Stimulated activated CD4-positive, alpha-beta T cell treated with anti-CD3 and anti-CD28 coated beads, Interleukin-1b, Interleukin-23, amount 100 ng/mL, for 1 hour (primary cell): ENCODE measurements at places on chromosomes 4 and X.

DNA sequence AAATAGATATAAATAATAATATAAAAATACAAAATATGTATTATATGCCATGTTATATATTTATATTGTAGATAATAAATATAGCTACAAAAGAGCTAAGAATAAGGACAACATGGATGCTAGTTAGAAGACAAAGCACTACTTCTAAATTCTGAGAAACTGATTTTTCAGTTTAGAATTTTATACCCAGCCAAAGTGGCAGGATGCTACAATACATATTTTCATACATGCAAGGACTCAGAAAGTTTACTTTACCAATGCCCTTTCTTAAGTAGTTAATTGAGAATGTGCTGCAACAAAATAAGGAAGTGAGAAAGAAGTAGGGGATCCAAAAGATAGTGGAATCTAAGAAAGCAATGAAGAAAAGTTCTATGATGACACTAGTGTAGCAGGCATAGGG, 64.5 kb downstream of the PDE5A start:
- no peak for DNase-seq

GRCh38 chr4:33931026-33931425, 2313.3 kb downstream of the ARAP2 start:
- no peak for DNase-seq

- DNase-seq = no peak
Measured at GRCh38 chrX:77658886-77659285, 127.1 kb downstream of the ATRX start.

DNA sequence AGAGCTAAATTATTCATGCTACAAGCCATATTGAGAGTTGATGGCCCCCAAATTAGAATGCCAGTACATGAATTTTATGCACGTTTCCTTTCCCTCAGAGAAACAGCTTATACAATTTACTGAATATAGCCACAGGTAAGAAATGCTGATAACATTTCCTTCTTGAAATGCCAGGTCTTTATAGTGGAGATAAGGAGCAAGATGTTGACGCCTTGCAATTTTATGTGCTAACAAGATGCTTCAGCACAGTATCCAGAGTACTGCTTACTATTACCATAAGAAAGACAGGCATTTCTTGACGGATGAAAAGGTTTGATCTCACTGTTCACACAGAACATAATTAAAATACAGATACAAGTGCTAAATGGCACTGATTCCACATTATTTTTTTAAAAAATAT, 223.2 kb upstream of the CTSO start:
- no peak for DNase-seq

- no peak for DNase-seq
Measured at GRCh38 chr4:159434114-159434870, 331.4 kb downstream of the RAPGEF2 start.

- no peak for DNase-seq
Measured at GRCh38 chr4:25157081-25157480, 3.2 kb downstream of the SEPSECS start.

GRCh38 chr4:109432696-109433095, 919 bp upstream of the SEC24B start:
- DNase-seq = no peak

- DNase-seq = no peak
Measured at GRCh38 chr4:3759236-3759635, 6.9 kb upstream of the ADRA2C start.
